ENCODE measurements at places on chromosomes 3 and 15.

DNA sequence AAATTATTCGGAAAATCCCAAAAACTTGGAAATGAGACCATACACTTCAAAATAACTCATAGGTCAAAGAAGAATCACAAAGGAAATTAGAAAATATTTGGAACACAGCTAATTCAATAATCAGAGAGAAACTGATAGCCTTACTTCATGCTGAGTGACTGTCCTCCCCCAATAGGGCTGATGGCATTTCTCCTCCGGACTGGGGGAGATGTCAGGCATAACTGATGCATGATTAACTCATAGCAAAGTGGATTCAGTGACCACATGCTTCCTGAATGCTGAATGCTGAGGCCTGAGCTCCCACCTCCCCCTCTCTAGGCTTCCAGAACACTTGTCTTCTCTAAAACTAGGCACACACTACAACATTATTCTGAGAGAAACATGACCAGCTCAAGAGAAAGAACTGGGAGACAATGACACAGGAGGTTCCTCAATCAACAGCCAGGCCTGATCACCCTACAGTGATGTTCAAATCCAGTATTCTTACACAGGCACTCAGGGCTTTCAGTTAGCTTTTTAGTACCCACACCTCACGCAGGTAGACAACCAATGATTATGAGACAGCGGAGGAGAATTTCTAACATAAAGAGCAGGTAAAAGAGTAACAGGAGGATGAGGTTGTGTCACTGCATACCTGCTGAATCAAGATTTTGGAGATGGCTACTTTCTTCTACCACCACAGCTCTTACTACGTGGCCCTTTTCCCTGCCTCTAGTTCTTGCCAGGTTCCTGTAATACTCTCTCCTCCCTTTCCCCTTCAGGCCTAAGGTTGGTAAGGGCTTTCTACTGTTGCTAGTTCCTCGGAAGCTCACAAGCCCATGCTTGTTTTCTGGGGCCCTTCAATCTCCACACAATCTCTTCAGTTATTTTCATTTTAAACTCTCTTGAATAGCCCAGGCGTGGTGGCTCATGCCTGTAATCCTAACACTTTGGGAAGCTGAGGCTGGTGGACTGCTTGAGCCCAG lies 96.1 kb downstream of the FMN1 start:
- no peak overlapping the region for H3K4me3 ChIP-seq
- no peaks in the 10 kb centered on the region for H3K27me3 ChIP-seq
- no peak for DNase-seq
- H3K27ac ChIP-seq, result no peak overlapping the region
- no peaks in the 10 kb centered on the region for H3K36me3 ChIP-seq
- peaks cover 3% of the 10 kb centered on the region for H3K4me1 ChIP-seq

DNA sequence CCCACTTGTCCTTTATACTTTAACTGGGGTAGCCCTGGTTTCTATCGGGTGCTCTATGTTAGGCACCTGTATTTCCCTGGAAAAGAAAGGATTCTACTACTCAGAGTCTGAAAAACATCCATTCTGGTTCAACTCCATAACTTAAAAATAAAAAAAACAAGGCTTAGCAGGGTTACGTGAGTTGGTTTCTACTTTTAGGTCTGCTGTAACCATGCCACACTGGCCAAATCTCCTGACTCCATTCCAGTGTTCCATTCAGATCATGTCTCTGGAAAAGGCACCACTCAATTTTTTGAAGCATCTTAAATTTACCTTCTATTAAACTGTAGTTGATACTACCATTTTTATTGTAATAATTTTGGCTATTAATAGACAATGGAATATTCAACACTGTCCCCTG lies 62.1 kb downstream of the CAPN3 start:
- H3K4me3 ChIP-seq, result no peak overlapping the region
- no peaks in the 10 kb centered on the region for H3K27me3 ChIP-seq
- H3K27ac ChIP-seq, result no peak overlapping the region

- no peak overlapping the region for H3K27ac ChIP-seq
- no peak for DNase-seq
- no peaks in the 10 kb centered on the region for H3K4me1 ChIP-seq
- no peaks in the 10 kb centered on the region for H3K27me3 ChIP-seq
- no peak overlapping the region for H3K4me3 ChIP-seq
- no peaks in the 10 kb centered on the region for H3K36me3 ChIP-seq
Observed at GRCh38 chr15:69000091-69000490, 14.4 kb upstream of the NOX5 start.

DNA sequence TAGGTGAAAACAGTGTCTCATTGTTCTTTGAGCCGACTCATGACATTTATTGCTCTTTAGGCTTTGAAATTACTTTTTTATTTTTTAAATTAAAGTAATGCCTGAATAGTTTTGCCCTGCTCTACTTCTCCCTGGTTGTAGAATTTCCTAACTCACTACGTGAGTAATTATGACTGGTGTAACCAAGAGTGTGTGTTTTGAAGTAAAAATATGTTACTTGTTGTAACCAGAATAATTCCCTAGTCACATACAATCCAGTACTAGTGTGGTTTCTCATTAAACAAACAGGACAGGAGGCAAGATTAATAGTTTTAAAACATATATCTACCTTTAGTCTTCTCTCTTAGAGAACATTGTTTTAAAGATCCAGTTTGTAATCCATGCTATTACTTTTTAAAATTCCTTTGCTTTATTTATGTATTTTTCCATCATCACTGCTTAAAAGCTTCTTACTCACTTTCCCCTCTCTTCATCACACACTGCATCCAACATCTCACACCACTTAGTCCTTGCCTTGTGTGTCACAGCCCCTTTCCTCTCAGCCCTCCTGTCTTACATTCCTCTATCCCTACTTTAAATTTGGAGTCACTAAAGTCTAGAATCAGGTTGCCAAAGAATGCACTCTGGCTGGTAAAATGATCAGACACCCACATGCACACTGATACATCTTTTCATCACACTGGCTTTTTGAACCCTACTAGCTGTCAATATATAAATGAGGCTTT lies 219.7 kb downstream of the WNT5A start:
- no peak overlapping the region for H3K4me3 ChIP-seq
- H3K27me3 ChIP-seq, result no peaks in the 10 kb centered on the region
- H3K36me3 ChIP-seq, result no peaks in the 10 kb centered on the region
- DNase-seq, result no peak
- no peak overlapping the region for H3K27ac ChIP-seq
- H3K4me1 ChIP-seq, result no peaks in the 10 kb centered on the region

DNA sequence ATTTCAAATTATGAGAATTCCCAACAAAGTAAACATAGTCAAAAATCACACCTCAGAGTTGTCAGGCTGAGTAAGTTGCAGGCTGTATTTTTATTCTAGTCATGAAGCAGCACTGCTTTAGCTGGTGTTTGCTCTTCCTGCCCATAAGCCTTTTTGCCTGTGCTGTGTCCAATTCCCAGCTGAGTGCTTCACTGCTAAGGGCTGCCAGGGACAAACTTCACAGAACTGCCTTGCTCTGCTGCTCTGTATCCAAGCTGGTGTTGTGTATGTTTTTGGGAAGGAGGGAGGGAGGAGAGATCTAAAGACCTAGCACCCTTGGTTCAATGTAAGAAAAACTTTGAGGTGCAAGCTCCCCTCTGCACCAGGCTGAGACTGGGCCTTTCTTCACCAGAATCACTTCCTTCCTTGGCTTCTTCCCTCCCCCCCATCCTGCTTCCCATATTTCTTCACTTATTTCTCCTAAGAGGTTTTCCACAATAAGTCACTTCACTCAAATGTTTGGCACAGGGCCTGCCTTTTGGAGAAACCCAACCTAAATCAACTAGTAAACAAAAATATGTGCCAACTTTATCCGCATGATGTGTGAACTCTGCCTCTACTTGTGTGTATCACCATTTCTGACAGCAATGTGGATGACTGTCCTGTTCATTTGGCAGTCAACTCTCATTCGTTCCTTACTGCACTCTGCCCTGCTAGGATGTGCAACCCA lies 156.1 kb downstream of the TBL1XR1 start:
- H3K4me1 ChIP-seq, result peaks cover 15% of the 10 kb centered on the region
- H3K4me3 ChIP-seq, result no peak overlapping the region
- DNase-seq, result no peak
- peaks cover 18% of the 10 kb centered on the region for H3K36me3 ChIP-seq
- no peaks in the 10 kb centered on the region for H3K27me3 ChIP-seq
- no peak overlapping the region for H3K27ac ChIP-seq

- H3K36me3 ChIP-seq, result no peaks in the 10 kb centered on the region
- no peak overlapping the region for H3K4me3 ChIP-seq
- H3K4me1 ChIP-seq, result no peaks in the 10 kb centered on the region
- DNase-seq, result no peak
Observed at GRCh38 chr3:117820658-117821299, 1111.2 kb downstream of the TUSC7 start.

DNA sequence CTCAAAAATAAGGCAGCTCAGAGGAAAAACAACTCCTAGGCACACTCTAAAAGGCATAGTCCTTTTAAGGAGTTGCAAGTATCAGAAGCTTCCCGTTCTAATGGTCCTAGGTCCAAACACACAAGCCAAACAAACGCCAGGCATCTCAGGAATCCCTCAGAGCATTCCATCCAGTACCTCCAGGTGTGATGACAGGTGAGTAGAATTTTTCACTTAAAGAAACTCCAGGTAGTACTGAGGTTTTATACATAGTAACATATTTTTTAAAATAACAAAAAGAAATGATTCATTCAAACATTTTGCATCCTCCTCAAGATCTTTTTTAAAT lies 1092.3 kb downstream of the TUSC7 start:
- H3K4me3 ChIP-seq, result no peak overlapping the region
- H3K4me1 ChIP-seq, result no peaks in the 10 kb centered on the region
- DNase-seq, result no peak
- no peak overlapping the region for H3K27ac ChIP-seq
- H3K36me3 ChIP-seq, result no peaks in the 10 kb centered on the region

- H3K27me3 ChIP-seq, result no peaks in the 10 kb centered on the region
- no peaks in the 10 kb centered on the region for H3K4me1 ChIP-seq
- no peak overlapping the region for H3K27ac ChIP-seq
- no peak overlapping the region for H3K4me3 ChIP-seq
Observed at GRCh38 chr3:10495003-10495402, 10.4 kb downstream of the ATP2B2 start.

DNA sequence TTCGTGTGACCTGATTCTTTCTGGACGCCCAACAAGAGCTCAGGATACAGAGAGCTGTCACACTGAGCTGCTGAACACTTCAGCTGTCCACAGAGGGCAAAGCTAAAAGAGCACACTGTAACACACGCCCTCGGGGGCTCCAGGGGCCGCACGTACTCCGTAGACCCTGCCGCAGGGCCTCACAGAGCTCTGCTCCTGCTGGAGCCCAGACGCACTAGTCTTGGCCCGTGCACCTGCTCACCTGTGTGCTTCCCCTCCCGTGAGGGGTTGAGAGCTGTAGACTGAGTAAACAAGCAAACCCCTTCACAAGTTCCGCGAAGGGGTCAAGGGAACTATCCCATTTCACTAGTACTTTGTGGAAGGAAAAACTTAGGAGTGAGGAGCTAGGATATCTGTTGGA lies 30.7 kb upstream of the TUSC7 start:
- DNase-seq, result no peak
- no peaks in the 10 kb centered on the region for H3K4me1 ChIP-seq
- no peaks in the 10 kb centered on the region for H3K36me3 ChIP-seq
- H3K4me3 ChIP-seq, result no peak overlapping the region

Measured in CD4-positive, alpha-beta memory T cell (primary cell).